ENCODE measurements at places on chromosomes 3 and 15. TPM values are rescaled to one million over a fixed set of nuclear protein-coding genes. Genes with fewer than 3 reads are reported as not detected.

DNA sequence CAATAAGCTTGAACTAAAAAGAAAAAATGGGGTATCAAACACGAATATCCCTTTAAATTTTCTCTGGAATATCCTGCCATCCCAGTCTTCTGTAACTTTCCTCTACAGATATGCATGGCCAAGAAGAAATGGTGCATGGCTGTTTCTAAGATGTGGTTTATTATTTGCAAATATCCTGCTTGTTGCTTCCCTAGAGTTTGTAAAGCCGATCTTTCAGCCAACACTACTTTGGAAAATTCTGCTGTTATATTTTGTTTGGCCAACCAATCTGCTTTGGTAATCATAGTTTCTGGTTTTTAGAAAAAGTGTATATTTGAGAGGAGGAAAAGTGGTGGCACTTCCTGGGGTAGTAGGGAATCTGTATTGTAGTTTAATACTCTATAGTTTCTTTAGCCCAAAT is 13.9 kb downstream of the PHLDB2 start:
- no peak for DNase-seq

- DNase-seq: no peak
Observed at GRCh38 chr3:45753095-45753494, 43.2 kb downstream of the SLC6A20 start.

GRCh38 chr3:105868431-105868741 is 426 bp downstream of the CBLB start:
- no peak for DNase-seq

DNA sequence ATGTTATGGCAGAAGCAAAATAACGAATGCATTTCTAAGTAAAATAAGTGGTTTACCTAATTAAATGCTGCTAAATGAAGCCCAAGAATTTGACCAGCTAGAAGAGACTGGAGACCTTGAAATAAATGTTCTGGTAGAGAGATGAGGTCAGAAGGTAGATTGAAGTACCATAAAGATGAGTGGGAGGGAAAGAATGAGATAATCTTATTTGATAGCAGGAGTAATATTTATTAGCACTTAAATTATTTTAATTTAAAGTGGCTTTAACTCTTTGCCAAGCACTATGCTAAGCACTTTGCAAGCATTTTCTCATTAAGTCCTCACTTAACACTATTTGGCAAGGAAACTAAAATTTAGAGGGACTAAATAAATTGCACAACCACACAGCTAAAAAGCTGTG is 314.9 kb upstream of the CCDC54 start:
- DNase-seq: no peak

GRCh38 chr3:14042680-14043079 is 82.0 kb downstream of the CHCHD4 start:
- DNase-seq: no peak

GP9 gene
- total RNA-seq: not detected

CP gene
- total RNA-seq: not detected
